ENCODE measurements at places on chromosomes 7 and 10. TPM values are rescaled to one million over a fixed set of nuclear protein-coding genes. Genes with fewer than 3 reads are reported as not detected.

- DNase-seq: no peak
These were observed 19.2 kb upstream of the REEP3 start for GRCh38 chr10:63501954-63502353.

DNA sequence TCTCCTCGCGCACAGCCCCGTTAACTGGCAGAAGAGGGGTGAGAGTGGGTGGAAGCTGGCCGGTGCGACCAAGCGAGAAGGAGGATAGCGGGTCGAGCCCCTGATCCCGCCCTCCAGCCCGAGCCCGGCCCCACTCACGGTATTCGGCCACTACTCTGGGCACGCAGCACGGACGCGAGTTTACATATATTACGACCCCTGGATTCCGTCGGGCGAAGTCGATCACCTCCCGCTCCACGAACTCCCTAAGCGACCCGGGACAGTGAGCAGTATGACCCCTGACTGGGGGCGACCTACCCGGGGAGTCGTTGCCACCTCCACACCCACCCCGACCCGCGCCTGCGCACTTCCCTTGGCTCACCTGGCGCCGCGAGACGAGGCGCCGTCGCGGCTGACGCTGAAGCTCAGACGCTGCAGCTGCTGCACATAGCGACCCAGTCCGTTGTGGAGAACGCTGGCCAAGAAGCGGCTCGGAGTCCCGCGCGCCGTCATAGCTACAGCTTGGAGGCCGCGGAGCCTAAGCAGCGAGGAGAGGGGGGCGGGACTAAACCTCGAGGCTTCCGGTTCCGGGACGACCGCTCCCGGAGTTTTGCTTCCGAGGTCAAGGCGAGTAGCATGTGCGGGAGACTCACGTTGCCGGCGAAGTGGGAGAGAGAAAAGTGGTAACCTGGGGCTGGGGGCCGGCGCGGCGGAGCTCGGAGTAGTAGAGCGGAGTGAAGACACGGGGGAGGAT is at the start of the genes MRPL43 and TWNK:
Gene MRPL43, minus strand, starts transcription at position 546 of the 733 bp plus-strand sequence. Its CDS starts 54 bp downstream, at position 492.
Gene TWNK, plus strand, starts transcription at position 592 of the 733 bp plus-strand sequence. CDS start 668 bp downstream, outside the sequence.
- peak; percentile 96 for DNase-seq

GRCh38 chr7:101507791-101508252 is 121.3 kb downstream of the MYL10 start:
- DNase-seq: peak; percentile 82

DNA sequence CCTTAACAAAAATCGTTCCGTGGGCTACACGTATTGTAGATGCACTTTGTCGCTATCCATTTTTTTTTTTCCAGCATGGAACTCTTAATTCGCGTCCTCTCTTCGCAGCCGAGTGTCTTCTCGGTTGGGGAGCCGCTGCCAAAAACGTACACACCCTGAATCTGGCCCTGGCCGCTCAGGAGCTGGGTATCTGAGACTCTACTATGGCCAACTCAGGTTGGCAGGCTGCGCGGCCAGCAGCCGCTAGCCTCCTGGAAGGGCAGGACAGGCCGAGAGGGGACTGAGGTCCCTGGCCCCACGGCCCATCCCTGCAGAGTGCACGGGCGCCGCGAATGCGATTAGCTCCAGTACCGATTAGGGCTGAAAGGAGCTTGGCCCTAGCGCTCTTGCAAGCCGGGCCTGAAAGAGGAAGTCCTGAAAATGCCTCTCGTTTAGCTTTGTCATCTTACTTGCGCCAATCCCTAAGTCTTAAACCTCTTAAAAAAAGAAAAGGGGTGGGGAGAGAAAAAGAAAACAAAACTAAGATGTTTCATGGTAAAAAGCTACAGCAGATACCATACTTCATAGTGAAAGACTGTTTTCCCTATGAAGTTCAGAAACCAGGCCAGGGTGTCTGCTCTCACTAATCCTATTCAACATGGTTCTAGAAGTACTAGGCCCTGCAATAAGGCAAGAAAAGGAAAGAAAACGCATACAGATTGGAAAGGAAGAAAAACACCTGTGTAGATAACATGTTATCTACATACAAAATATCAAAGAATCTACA is 113.2 kb upstream of the RHEB start:
- peak; percentile 61 for DNase-seq

- DNase-seq: no peak
These were observed 111.2 kb upstream of the PTN start for GRCh38 chr7:137454767-137455166.

GRCh38 chr7:3564231-3564630 is 263.2 kb downstream of the SDK1 start:
- DNase-seq: no peak

DNA sequence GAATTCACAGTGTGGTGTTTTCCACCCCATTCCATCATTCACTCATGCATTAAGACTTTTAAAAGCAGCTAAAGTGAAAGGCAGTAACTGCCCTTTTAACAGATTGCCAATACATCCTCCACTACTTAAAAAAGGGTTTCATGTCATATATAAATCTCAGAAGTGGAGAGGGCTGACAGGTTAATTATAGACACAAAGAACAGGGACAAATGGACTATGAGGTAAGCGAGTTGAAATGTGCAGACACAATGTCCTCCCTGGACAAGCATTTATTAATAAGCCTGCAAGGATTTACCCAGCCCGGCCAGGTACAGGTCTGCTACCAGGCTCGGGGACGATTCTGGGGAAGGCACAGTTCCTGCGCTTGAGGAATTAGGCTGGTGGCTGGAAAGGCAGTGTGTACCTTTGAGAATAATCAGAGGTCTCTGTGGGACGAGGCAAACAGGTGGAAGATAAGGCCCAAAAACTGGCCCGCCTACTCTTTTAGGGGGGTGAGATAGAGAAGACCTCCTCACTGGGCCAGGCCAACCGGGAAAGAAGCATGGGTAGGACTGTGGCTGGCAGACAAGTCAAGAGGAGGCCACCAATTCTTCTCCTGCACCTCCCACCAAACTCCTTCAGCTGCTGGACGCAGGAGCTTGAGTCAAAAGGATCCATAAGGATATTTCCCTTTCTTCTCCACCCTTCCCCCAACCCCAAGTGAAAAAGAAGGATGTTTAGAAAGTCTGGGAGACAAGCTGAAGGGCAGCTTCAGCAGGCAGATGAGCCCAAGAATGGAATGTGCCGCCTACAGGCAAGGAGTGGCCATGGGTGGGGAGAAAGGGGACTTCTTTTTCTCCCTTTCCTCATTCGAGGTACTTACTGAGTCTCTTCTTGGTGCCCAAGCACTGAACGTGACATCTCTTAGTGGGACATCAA is 1.5 kb downstream of the PDLIM1 start:
- DNase-seq: peak; percentile 58

GRCh38 chr10:114694752-114695151 is 36.7 kb upstream of the ABLIM1 start:
- DNase-seq: peak; percentile 75

DNA sequence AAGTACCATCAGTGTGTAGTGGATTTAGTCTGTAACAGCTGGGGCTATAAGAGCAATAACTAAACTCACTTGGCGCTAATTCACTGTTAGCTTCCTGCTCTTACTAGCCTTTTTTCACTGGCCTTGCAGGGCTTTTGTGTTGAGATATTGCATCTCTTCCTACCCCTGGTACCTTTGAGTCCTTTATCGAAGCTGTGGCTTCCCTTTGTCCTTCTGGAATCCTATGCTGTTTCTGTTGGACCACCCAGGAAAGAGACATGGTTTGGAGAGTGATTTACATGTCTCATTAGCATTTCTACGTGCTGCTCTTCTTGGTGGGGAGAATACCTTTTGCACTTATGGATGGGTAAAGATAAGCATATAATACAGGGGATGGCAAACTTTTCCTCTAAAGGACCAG is 103.8 kb downstream of the MLLT10 start:
- peak; percentile 28 for DNase-seq

- no peak for DNase-seq
These were observed 11.6 kb downstream of the CBX3 start for GRCh38 chr7:26212921-26213718.

GRCh38 chr7:27700501-27700900 is 37.8 kb upstream of the HIBADH start:
- DNase-seq: no peak

DNA sequence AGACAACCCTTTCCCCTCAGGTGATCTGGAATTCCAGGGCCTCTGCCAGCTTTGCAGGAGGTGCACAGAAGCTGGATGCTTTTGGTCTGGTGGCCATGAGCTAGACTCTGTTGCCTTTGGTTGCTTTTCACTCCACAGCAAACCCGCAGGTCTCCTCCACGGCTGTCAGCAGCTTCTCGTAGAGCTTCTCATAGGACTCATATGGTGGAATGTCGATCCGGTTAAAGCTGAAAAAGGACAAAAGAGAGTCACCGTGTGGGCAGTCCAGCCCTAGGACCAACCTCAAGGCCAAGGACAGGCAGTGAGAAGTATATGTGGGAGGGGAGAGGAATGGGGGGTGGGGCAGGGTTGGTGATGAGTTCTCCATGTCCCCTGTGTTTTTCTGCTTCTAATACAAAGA is 113.5 kb downstream of the SMURF1 start:
- DNase-seq: no peak

The SORCS1 gene
- 1.00 TPM for total RNA-seq

The RNF133 gene
- not detected for total RNA-seq

The KCP gene
- 2.5 TPM for total RNA-seq

The LRRC4 gene
- 5.8 TPM for total RNA-seq

The FFAR4 gene
- not detected for total RNA-seq

Data from H7 (cell line).